ENCODE measurements at places on chromosomes 7 and 10.
A peak's percentile ranks its signal among the peaks of the same experiment; 100 is the strongest.

GRCh38 chr7:131327626-131328376 is at the start of gene MKLN1:
TSS of gene MKLN1 (plus strand) at chr7:131327876. CDS start at chr7:131327900, 24 bp downstream.
- DNase-seq, result peak; percentile 95

DNA sequence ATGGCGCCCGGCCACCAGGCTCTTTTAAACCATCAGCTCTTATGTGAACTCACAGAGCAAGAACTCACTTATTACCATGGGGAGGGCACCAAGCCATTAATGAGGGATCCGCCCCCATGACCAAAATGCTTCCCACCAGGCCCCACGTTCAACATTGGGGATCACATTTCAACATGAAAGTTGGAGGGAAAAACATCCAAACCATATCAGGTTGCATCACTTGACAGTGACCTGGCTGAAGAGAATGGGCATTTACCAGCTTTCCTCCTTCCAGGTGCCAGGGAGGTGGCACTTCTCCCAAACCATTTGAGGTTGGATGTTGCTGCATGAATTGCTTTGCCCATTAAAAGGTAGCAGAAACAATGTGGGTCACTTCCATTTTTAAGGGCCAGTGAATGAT is 115.6 kb upstream of the TNS3 start:
- no peak for DNase-seq

DNA sequence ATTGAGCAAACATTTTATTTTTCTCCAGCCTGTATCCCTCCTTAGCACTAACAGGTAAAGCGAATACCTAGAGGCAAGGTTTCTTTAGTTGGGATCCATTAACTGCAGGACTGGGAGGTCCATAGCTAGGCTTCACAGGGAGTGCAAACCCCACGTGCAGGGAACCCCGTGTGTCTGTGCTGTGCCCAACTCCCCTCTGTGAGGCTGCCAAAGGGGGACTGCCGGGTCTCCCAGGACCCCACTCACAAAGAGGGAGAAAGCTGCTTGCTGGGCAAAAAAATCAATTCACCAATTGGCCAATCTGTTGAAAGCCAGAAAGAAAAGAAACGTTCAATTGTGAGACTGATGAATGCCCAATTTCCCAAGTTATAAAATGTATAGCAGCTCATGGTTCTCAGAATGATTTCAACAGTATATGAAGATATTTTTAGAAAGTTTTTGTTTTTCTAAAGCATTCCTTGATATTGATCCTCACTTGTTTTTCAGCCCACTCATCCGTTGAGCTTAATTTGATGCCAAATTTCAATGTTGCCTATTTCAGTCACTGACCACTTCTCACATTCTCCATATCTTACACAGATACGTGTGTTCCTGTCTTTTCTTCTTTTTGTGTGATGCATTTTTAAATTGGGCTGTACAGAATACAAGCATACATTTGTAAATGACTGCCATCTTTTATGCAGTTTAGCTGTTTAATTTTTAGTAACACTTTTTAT is 202.7 kb upstream of the PRSS58 start:
- no peak for DNase-seq

GRCh38 chr7:117014099-117014656 is 60.9 kb downstream of the ST7 start:
- no peak for DNase-seq

- DNase-seq, result peak; percentile 79
Measured at GRCh38 chr10:42866115-42866995, 83.8 kb downstream of the BMS1 start.

DNA sequence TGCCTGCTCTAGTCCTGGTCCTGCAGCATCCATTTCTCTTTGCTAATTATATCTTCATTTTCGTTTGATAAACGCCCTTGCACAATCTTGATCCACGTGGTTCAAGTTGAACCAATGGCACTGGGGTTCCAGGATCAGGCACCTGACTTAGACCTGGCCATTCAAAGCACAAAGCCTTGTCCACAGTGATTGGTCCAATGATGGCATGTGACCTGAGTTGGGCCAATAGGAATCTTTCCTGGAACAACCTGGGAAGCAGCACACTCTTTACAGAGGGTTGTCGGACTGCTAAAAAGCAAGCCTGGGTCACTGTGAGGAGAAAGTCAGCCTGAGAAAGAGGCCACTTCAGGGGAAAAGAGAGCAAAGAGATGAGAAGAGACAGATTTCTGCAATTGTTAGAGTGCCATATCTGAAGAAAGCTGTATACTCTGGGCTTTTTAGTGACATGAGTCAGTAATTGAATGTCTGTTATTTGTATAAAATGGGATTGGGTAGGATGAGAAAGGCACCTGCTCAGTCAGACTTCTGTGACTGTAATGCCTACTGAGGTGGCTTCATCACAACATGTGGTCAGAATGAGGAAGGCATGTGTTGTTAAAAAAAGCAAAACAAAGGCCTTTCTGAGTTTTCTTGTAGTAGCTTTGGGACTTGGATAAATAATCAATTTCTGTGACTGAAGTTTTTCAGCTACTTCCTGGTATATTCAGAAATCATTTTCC is 4.4 kb upstream of the STEAP4 start:
- DNase-seq, result no peak

GRCh38 chr10:14654821-14655382 is 119.8 kb downstream of the FAM107B start:
- DNase-seq, result no peak

DNA sequence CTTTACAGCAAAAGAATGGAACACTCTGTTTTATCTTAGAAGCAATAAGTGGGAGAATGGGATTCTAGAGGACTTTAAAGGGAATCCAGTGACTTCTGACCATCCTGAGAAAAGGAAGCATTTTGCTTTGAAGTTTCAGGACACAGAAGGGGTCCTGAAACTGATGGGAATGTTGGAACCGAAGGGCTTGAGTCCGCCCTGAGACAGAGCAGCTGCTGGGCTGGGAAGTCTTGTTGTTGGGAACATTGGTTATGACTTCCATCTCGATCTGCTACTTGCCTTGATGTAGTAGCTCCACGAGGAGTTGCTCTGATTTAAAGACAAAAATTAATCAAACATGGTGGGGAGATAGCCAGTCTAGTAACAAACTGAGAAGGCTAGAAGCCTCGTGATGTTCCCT is 177.6 kb downstream of the JCAD start:
- no peak for DNase-seq

DNA sequence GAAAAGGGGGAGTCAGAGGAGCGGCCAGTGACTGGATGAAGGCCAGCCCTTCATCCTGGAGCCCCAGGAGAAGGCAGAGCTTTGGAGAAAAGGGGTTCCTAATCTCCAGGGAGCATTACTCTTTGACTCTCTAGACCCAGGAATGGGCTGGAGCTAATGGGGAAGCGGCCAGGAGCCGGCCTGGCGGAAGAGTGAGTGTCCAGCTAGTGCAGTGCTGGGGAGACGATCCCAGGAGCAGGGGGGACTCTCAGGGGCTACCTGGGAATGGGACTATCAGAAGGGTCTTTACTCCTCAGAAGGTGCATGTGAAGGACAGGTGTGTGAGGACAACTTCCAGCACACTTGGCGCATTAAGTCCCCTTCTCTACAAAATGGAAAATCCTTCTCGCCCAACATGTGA is 2.4 kb upstream of the PAX2 start:
- no peak for DNase-seq

- peak; percentile 78 for DNase-seq
Measured at GRCh38 chr7:117673367-117673766, 193.5 kb downstream of the CFTR start.

GRCh38 chr7:20783125-20783699 is 3.5 kb downstream of the SP8 start:
- DNase-seq, result no peak

- DNase-seq, result no peak
Measured at GRCh38 chr7:3243680-3244079, 57.4 kb upstream of the SDK1 start.

GRCh38 chr7:116776610-116777289 is 85.6 kb upstream of the CAPZA2 start:
- no peak for DNase-seq

DNA sequence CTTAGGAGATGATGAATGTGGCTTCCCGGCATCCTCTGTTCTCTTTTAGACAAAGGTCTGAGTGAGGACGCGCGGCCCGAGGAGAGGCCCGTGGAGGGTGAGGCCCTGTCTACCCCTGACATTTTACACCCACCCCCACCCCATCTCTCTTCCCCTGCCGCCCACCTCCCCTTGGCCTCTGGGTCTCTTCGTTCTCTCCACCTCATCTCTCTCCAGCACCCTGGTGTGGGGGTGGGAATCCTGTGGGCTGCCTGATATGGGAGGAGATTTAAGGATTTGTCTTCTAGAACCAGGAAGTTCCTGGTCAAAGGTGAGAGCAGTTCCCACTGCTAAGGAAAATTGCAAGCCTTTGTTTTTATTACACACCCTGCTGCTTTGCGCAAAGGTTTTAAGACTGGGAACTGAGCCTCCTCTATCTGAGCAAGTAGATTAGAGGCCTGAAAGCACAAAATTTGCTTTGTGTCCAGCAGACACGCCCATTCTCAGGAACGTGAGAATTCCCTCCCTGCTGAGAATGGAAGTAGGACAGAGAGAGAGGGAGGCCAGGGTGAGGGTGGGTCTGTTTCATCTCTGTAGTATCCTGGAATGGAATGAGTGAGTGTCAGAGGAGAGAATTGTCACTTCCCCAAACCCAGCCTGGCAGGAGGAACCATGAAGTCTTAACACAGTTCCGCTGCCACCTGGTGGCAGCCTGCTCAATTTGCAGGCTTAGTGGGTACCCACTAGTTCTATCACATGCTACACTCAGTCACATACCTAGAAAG is 91.2 kb downstream of the GTF2IRD1 start:
- DNase-seq, result no peak

GRCh38 chr7:11831736-11832495 is at the start of gene THSD7A:
TSS of gene THSD7A (minus strand) at chr7:11832198. CDS start at chr7:11831946, 252 bp downstream.
- peak; percentile 84 for DNase-seq

- DNase-seq, result no peak
Measured at GRCh38 chr10:132721725-132722124, 64.2 kb downstream of the NKX6-2 start.

DNA sequence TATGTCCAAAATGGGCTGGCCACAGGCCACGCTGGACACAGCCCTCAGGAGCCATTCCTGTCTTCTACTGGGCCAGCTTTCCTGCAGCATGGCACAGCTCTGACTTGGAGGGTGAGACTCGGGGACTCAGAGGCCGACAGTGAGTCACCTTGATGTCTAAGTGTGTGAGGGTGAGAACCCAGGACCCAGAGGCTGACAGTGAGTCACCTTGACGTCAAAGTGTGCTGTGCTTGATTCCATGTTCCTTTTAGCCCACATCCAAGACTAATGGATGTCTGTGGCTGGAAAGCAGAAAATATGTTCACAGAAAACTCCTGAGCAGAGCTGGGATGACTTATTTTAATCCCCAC is 6.0 kb upstream of the FAM170B start:
- DNase-seq, result no peak
